ENCODE measurements at places on chromosomes 13 and 19.

DNA sequence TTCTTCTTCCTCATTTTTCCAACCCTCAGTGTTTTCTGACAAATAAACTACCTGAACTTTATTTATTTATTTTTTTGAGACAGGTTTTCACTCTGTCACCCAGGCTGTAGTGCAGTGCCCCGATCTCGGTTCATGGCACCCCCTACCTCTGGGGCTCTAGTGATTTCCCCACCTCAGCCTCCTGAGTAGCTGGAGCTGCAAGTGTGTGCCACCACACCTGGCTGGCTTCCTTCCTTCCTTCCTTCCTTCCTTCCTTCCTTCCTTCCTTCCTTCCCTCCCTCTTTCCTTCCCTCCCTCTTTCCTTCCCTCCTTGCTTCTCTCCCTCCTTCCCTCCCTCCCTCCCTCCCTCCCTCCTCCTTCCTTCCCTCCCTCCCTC is 32.3 kb downstream of the KCTD4 start:
- DNase-seq: no peak

DNA sequence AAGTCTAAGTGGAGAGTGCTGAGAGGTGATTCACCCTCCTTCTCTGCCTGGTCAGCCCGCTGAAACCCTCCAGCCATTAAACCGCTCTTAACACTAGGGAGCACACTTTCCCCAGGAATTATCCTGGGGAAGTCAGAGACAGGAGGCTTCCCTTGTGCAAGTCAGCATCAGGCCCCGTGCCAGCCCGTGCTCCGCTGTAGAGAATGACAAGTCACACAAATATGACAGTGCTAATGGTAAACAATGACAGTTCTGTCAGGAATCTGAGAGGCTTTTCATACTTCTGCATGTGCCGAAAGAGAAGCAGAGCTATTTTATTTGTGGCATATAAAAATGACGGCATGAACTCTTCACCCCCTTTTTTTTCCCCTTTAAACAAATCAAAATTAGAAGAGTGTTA is 816.9 kb upstream of the SLC10A2 start:
- peak; percentile 90 for DNase-seq

DNA sequence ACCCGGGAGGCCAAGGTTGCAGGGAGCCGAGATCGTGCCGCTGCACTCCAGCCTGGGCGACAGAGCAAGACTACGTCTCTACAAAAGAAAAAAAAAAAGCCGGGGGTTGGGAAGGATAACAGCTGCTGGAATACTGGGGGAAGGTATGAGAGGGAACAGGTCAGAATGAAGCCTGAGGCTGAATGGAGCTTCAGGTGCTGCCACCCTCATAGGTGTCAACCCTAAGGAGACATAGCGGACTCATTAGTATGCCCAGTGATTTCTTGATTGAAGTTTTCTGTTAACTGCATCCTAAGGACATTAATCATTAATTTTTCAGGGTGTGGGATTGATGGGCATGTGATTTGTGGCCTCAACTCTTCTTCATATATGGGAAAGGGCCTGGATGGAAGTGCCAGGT is 6.0 kb downstream of the SMARCA4 start:
- no peak for DNase-seq

DNA sequence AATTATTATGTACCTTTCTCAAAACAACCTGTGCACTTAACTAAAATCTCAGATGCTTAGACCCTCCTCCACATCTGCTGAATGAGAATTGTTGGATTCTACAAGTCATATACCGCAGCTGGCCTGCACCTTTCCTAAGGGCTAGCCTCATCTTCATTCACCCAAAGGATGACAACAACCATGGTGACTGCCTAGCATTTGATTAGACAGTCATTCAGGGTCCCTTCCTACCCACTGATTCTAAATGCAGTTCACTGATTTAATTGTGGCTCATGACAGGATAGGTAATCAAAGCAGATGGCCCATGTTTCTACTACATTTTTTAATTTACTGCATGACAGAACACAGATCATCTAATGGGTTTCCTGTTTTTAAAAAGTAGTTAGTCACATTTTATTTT is 551.9 kb upstream of the SLC10A2 start:
- no peak for DNase-seq

DNA sequence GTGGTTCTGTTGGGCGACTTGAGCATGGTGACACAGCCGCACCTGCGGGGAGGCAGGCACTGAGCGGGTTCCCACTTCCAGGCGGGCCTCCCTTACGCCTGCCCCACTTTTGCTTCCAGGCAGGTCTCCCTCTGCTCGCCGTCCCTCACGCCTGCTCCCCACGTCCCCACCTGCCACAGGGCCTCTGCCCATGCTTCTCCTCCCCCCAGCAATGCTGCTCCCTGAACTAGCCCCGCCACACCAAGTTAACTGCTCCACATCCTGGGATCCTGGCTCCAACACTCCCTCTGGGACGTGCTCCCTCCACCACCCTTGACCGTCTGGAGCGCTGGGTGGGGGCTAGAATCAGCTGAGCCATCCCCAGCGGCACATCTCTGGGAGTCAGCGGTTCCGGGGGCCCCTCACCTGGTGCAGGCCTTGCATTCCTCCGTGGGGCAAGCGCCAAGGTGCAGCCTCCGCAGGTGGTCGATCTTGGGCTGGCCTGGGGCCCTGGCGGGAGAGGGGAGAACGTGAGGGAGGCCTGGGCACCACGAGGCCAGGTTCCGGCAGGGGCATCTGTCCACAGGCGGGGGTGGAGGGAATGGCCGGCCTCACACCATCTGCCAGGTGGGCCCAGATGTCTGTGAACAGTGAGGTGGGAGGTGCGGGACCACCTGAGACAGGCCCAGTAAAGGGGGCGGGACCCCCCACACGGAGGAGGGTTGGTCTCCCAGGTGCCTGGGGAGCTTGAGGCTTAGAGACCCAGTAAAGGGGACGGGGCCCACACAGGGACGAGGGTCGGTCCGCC is 9.2 kb downstream of the CFD start:
- no peak for DNase-seq

GRCh38 chr13:95447814-95448213 is 104.7 kb upstream of the CLDN10 start:
- no peak for DNase-seq

Measured in BJ (cell line).